ENCODE measurements at places on chromosomes 16 and 17.

- no peak for DNase-seq
These were observed 138.3 kb downstream of the KCNJ2 start for GRCh38 chr17:70307430-70308225.

DNA sequence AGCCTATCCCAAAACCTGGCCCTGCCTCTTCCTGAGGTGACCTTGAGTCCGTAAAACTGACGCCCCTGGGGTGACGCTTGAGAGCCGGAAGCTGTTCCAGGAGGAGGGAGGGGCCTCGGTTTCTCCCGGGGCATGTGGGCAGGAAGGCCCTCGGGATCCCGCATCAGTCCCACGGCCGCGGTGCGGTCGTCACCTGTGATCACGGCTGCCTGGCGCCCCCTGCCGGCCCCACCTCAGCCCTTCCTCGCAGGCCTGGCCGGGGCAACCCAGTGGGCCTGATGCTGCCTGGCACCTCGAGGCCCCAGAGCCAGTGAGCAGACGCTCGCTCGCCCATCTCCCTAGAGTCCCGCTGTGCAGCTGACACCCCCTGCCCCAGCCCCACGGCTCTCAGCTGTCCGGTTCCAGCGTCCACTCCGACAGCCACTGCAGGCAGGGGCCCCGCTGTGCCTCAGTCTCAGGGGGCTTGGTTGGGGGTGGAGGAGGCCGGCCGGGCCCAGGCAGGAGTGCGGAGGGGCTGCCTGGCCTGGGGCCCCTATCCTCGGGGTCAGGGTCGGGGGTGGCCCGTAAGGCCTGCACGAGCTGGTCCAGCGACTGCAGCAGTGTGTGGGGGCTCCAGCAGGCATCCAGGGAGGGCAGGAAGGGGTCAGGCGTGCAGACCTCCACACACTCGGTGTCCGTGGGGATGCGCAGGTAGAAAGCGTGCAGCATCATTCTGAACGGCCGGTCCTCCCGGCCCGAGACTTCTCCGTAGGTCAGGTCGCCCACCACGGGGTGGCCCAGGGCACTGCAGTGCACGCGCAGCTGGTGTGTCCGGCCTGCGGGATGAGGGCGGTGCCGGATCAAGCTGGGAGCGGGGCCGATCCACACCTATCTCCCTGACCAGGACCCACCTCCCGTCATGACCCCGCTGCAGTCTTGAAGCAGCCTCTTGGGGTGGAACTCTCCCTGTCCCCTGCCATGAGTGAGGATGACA is 2.3 kb downstream of the RPUSD1 start:
- peak; percentile 82 for DNase-seq

GRCh38 chr17:68352041-68352440 is 60.7 kb downstream of the ARSG start:
- no peak for DNase-seq

DNA sequence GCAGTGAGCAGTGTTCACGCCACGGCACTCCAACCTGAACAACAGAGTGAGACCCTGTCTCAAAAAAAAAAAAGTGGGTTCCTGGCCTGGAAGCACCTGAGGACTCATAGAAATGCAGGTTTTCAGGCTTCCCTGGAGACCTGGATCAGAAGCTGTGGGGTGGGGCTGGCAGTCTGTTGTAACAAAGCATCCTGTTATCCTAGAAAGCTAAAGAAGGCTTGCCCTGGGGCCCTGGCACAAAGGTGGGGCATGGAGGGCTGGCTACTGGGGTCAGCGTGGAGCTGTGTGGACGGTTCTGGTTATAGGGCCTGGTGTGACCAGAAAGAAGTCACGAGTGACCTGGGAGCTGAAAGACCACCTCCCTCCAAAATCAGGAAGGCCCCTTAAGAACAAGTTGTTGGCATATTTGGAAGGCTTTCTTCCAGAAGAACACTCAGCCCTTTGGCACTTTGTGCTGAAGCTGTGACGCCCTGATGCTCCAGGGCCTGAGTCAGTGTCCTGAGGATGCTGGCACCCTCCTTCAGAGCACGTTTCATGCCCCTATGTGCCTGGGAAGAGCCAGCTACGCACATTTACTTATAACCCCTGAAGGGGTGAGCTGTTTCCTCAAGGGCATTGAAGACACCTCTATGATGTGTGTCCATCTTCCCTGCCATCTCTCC is 6.2 kb downstream of the CRISPLD2 start:
- DNase-seq: no peak

- no peak for DNase-seq
These were observed 2.2 kb downstream of the ZNF668 start for GRCh38 chr16:31071861-31072260.

DNA sequence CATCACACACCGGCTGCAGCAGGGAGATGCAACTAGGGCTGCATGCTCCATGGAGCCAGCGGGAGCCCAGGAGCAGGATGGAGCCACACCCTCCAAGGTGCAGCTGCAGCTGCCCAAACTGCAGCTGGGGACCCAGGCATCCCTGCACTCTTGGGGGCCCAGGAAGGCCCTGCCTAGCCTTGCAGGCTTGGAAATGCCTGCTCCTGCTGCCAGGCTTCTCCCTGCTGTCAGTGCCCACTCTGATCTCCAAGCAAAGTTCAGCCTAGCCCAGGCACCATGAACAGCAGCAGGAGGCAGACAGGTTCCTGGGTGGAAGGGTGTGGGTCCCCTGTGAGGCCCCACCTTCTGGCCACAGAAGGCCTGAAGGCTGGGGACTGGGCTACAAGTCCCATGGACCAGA is 1057.1 kb downstream of the CDH8 start:
- no peak for DNase-seq

DNA sequence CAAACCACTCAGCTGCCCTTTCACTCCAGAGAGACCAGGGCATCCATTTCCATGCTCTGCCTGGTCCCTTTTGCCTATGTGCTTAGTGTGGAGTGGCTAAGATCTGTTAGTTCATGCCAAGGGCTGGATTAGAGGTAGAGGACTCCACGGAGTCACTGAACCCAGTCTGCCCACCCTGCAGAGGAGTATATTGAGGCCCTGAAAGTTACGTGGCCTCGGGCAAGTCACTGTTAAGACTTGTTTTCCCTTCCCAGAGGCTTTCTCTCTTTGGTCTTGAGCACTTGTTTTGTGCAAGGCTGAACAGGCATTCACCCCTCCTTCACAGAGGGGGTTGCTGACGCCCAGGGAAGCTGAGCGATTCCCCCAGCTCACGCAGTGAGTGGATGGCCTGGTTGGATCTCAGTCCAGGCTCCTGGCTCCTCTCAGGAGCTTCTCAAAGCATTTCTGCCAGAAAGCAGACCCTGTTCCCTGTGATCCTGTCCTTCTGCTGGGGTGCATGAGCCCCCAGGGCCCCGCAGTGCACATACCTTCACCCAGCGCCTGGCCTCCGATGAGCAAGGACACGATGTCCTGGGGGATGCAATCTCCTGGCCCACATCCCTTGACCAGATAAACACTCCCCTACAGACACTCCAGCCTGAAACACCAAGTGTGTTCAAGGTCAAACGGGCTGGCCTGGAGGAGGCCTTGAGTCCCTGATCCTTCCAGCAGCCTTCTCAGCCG is 153.4 kb upstream of the GSE1 start:
- no peak for DNase-seq

DNA sequence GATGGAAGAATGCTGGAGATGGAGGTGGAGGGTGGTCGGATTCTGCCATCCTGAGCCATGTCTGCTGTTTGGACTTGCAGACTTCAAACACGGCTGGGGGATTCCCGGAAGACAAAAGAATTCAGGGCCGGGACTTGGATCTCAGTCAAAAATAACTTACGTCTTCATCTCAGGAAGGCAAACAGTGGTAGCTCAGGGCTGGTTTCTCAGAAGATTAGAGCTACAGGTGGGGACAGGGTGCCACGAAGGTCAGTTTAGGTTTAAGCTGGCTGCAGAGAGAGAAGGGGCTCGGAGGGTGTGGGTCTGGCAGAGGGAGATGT is 4.3 kb upstream of the RHBDL3 start:
- DNase-seq: no peak

DNA sequence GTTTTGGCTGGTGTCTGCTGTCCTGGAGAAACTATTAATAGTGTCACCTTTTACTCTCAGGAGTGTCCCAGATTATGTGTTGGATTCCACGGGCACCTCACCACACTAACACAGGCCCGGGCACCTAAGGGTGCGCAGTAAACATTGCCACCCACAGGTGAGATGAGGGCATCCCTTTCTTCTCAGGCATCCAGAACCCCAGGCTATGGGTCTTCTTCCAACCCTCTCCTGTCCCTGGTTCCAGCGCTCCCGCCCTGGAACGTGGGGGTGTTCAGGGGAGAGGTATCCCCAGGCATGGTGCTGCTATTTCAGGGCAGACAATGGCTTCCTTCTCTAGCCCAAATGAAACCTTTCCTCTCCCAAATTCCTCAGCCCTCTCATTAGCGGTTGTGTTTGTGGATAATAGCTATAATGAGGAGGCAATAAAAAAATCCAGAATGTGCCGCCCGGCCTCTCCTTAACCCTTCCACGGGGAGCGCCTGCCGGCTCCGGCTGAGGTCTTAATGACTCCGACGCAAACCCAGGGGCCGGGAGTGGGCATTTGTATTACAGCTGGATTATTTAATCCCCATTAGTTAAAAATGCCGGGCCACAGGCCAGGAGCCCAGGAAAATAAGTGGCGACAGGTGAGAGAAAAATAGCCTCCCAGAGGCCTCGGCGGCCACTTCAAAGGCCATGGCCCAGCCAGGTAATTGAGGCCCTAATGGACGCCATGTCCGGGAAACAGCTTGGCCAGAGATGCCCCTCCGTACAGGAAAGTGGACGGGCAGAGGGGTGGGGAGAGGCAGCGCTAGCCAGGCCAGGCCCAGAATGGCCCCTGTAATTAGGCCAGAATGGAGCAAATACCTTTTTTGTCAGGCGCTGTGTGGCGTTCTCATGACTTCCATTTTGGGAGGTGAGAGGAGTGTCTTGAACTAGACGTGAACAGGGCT is 102.8 kb downstream of the IRX5 start:
- no peak for DNase-seq

- peak; percentile 55 for DNase-seq
These were observed 1.1 kb downstream of the PHF12 start for GRCh38 chr17:28950017-28950751.

Data from activated CD8-positive, alpha-beta memory T cell treated with anti-CD3 and anti-CD28 coated beads, Interleukin-2, amount 50 U/mL, for 4 hours (primary cell).